ENCODE measurements at places on chromosomes 11 and 22.

DNA sequence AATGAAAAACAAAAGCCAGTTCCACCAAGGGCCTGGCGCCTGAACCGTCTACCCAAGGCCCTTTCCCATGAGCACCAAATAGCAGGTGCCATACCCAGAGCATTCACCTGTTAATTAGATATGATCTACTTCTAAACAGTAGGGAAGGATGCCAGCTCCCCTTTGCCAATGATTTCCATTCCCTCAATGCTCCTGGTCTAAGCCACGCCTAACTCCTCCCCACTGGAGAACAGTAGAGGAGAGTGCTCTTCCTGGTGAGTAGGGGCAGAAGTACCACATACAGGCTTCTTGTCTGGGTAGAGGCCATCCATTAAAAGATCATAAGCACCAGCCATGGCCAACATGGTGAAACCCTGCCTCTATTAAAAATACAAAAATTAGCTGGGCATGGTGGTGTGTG is 40.7 kb downstream of the PACSIN2 start:
- no peak for DNase-seq

DNA sequence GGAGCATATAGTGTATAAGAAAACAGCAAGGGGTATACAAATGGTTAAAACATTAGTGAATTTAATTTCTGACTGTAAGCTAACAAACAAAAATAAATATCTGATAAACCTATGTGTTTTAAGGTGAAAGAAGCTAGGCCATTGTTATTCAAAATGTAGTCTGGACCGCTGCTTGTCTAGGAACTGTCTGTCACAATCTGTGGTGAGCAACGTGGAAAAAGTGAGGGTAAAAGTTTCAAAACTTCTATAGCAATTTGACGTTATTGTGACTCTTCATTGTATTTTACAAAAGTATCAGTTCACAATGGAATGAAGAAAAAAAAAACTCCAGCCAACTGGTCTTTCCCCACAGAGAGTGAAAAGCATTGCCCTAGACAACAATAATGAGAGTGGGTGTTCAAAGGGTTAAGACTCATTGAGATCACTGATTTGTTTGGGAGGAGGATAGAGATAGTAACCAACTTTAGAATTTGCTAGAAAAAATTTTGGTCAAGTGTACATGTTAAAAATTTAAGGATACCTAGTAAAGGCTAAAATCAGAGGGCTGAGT is 79.1 kb downstream of the UVRAG start:
- DNase-seq: no peak

GRCh38 chr11:117931331-117931950 is 2.2 kb upstream of the TMPRSS13 start:
- no peak for DNase-seq

DNA sequence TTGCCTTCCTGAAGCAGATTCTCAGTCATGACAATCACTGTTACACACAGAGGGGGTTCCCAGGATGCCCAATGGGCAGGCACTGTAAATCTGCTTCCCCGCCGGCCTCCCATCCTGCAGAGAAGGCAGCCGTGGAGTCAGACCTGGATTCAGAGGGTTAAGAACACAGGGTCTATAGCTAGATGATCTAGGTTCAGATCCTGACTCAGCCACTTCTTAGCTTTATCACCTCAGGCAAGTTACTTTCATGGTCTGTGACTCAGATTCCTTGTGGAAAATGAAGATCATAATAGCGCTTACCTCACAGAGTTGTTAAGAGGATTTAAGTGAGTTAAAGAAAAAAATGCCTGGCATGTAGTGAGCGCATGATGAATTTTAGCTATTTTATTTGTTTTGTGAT is 95.9 kb downstream of the TIMP3 start:
- DNase-seq: no peak

- DNase-seq: no peak
These were observed 3.6 kb upstream of the GAS2L1 start for GRCh38 chr22:29302681-29303465.

Measured in AG20443 (cell line).